T-cell (primary cell): ENCODE measurements at places on chromosomes 1 and 21. TPM values are rescaled to one million over a fixed set of nuclear protein-coding genes. Genes with fewer than 3 reads are reported as not detected.

DNA sequence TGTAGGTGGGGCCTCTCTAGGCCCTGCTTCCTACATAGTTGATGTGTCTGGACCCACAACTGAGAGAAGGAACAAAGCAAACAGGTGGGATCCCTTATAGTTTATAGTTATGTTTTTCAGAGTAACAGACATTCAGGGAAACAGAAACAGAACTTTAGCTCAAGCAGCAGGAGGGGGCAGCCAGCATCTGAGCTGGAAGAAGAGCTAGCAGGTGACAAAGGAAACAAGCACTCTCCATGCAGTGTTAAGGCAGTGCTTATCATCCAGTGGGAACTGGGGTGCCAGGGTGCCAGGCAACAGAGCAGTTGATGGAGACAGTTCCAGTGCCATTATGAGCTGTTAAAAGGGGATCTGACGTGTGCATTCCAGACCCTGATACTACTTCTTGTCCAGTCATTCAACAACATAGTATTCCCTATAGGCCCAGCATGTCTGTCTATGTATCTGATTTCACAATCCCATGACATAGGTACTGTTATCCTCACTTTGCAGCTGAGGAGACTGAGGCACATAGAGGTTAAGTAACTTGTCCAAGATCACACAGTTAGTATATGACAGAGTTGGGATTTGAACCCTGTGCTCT, 13.5 kb downstream of the HIVEP3 start:
- no peaks in the 10 kb centered on the region for H3K36me3 ChIP-seq
- H3K4me3 ChIP-seq, result no peak overlapping the region
- no peak for DNase-seq
- no peak overlapping the region for H3K27ac ChIP-seq

GRCh38 chr1:28281608-28282425, 22.5 kb downstream of the SESN2 start:
- no peaks in the 10 kb centered on the region for H3K4me1 ChIP-seq
- H3K4me3 ChIP-seq, result no peak overlapping the region
- no peaks in the 10 kb centered on the region for H3K27me3 ChIP-seq
- DNase-seq, result no peak
- peaks cover 41% of the 10 kb centered on the region for H3K36me3 ChIP-seq

Gene MYOG
- total RNA-seq, result not detected

Gene SKI
- total RNA-seq, result 218 TPM

Gene PRAMEF33
- not detected for total RNA-seq
